Activated CD4-positive, alpha-beta T cell treated with anti-CD3 and anti-CD28 coated beads, Interleukin-2, amount 10 ng/mL, durations not matched to agents 7 days and 5 days (primary cell): ENCODE measurements at places on chromosomes 3 and 15.

DNA sequence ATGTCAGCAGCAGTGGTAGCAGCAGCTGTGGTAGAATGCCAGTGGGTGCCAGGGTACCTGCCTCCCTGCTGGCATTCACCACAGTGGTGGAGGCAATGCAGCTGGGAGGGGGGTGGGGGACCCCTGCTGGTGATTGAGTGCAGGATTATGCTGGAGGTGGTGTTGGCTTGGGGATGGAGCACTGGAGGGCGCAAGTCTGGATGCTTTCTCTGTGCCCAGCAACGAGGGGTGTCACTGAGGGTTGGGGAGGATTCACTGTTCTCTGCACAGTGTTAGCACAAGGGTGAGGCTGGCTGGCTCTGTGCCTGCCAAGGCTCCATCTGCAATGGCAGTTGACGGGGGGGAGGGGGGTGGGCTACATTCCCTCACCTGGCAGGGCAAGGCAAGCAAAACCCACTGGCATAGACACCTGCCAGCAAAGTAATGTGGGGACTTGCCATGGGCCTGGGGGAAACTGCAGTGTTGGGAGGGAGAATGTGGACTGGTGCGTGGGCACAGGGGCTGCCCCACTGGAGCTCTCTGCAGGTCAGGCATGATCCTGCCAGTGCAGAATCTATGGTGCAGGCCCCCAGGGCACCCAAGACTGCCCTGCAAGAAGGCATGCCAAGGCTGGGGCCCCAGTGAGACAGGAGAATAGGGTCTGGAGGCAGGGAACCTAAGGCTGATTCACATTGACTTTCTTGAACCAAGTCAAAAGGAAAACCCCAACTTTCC is 64.3 kb downstream of the MINDY4B start:
- no peak for DNase-seq

- no peak for DNase-seq
Observed at GRCh38 chr3:140629357-140630137, 48.3 kb upstream of the TRIM42 start.

DNA sequence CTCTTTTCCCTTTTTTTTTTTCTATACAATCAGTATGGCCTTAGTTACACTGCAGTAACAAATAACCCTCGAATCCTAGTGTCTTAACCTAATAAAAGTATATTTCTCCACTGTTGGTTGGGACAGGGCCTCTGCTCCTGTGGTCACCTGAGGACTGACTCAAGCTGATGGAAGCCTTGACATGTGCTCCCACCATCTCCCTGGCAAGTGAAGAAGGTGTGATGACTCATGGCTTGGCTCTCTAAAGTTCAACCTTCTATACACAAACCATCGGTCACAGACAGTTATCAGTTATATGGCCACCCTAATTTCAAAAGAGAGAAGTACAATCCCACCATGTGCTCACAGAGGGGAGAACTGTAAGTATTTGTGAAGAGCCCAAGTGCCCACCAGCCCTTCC is 65.8 kb upstream of the CACNA2D3 start:
- no peak for DNase-seq

DNA sequence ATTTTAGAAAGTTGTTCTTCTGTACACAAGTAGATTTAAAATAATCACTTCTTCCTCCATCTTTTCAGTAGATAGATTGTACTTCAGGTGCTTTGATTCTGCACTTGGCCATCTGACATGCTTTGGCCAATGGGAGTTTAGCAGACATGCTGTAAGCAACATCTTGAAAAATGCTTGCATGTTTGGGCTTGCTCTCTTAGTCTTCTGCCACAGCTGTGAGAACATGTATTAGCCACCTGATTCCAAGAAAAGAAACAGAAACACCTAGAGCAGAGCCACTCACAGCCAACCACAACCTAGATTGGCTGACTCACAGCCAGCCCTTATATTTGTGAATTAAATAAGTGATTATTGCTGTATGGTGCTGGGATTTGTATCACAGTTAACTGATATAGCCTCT is 70.2 kb upstream of the GADL1 start:
- DNase-seq: peak; percentile 35

GRCh38 chr3:194485468-194485880 is 1.3 kb downstream of the ATP13A3 start:
- no peak for DNase-seq
